ENCODE measurements at places on chromosomes 7 and 10. TPM values are rescaled to one million over a fixed set of nuclear protein-coding genes. Genes with fewer than 3 reads are reported as not detected.

Gene TMEM270
- total RNA-seq: not detected

Gene FOXI2
- not detected for total RNA-seq

Gene UPK3B
- total RNA-seq: 0.75 TPM

Gene IQUB
- 0.10 TPM for total RNA-seq

Gene GALNT17
- total RNA-seq: not detected

Gene TLX1
- not detected for total RNA-seq

Gene SEMA3C
- not detected for total RNA-seq

Gene C10orf53
- not detected for total RNA-seq

Gene LOXL4
- total RNA-seq: not detected

Gene AKR1D1
- total RNA-seq: not detected

Gene KLF14
- not detected for total RNA-seq

Gene GRM3
- total RNA-seq: not detected

Gene HOXA10
- total RNA-seq: 0.29 TPM

Gene PLAC9
- not detected for total RNA-seq

Gene NPC1L1
- not detected for total RNA-seq

Gene OR6B1
- not detected for total RNA-seq

Gene C7orf57
- total RNA-seq: not detected

Gene MASTL
- 23.4 TPM for total RNA-seq

Gene CALHM2
- 110 TPM for total RNA-seq

Gene TMUB1
- 71.8 TPM for total RNA-seq

Gene CCL26
- not detected for total RNA-seq

Gene POP7
- total RNA-seq: 29.3 TPM

Gene PNLIP
- not detected for total RNA-seq

Gene HSPA12A
- total RNA-seq: not detected

Gene ZFYVE27
- 25.0 TPM for total RNA-seq

Gene SRI
- total RNA-seq: 82.0 TPM

Gene BZW2
- total RNA-seq: 48.1 TPM

Gene PAX4
- total RNA-seq: not detected

Gene CALML3
- not detected for total RNA-seq

Gene TEX47
- total RNA-seq: not detected

Gene ZNF273
- total RNA-seq: 7.3 TPM

Gene RAB19
- total RNA-seq: 5.0 TPM
